ENCODE measurements at places on chromosomes 12 and 14.

DNA sequence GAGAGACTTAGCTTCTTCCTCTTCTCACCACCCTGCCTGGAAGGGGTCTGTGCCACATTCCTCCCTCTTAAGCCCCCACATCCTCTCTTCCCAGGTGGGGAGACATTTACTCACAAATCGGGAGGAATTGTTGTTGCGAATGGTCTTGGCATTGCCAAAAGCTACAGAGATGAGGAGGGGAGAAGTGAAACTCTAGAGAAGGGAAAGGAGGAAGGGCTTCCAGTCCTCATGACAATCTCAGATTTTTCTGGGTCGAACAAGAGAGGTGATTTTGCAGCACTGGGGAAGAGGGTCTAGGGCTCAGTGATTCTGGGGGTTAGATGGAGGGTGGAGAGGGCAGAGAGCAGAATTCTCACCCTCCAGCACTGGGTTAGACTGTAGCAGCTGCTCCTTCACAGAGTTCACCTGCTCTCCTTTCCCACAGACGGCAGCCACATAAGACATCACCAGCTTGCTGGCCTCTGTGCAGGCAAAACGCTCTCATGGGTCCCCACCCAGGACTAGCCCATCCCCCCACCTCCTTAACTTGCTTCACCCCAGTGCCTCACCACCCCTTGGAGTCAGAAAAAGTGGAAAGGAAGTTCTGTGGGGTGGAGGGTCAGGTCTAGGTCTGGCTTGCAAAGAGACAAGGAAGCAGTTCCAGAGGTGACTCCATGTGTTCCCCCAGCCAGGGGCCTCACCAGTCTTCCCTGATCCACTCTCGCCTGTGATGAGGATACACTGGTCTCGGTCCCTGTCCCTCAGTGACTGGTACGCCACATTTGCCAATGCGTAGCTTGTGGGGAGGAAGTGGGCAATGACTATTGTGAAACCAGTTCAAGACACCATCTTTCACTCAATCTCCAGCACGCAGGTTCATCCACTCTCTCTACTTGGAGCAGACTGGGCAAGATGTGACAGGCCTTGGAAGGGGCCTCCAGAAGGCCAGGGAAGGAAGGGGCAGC is 2.7 kb downstream of the MYO1A start:
- DNase-seq, result no peak

GRCh38 chr14:92988786-92989755 is 66.1 kb downstream of the CHGA start:
- no peak for DNase-seq

GRCh38 chr12:57737467-57738460 is 778 bp downstream of the AGAP2 start:
- DNase-seq, result no peak

DNA sequence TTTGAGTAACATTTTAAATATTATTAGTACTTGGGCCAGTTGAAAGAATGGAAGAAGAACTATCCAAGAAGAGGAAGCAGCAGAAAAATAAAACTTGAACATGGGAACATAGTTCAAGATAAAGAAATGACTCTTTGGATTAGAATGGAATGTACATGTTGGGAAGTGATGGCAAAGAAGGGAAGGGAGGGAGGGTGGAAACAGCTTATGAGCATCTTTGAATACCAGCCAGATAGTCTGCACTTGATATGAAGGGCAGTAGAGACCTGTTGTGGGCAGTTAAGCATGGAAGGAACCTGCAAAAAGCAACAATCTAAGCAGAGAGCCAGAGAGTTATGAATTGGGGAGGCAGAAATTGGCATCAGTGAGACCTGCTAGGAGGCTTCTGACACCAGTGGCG is 10.0 kb upstream of the IL22 start:
- DNase-seq, result no peak

- DNase-seq, result no peak
Measured at GRCh38 chr12:123571343-123571813, 13.0 kb upstream of the TMED2 start.

GRCh38 chr14:89507521-89507920 is 90.5 kb upstream of the FOXN3 start:
- no peak for DNase-seq

DNA sequence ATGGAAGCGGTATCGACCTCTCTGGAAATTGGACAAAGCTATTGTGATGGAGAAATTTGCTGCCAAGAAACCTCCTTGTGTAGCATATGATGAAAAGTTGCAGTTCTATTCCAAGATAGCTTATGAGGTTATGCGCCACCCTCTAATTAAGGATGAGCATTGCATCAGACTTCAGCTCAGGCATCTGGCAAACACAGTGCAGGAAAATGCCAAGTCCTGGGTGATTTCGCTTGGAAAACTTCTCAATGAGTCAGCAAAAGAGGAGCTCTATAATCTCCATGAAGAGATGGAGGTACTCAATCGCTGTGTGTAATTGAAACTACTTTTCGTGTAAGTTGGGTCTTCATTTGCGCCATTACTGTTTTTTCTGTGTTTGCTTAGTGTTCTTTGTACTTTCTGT is 51.2 kb downstream of the DNAH10 start:
- DNase-seq, result no peak

GRCh38 chr12:4615667-4616066 is 33.2 kb downstream of the AKAP3 start:
- no peak for DNase-seq

DNA sequence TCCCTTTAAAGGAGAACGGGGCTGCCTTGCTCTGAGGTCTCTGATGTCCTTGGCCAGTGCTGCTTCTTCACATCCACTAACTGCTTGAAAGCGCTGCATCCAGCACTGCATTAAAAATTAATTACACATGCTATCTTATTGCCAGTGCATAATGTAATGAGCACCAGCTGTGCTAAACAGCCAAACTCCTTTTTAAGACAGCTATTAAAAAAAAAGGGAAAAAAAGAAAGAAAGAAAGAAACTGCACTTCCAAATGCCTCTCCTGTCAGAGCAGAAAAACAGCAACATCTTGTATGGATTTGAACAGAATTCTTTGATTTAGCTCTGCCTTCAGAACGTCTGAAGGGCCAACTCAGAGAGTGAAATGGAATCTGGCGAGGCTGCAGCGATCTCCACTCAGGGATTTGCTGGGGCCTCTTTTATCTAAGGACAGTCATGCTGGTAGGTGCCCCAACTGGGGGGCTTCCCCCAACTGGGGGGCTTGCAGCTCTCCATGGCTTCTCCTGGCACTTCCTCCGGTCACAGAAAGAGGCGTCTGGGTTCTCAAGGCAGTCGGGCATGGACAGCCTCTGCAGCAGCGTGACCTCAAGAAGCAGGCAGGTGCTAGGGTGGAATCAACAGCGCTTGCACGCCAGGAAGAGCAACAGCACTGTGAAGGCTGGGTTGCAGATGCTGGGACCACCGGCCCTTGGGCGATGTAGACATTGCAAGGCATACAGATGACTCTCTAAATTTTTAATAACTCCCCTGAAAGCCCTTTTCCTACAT is 46.4 kb downstream of the BCL11B start:
- no peak for DNase-seq

GRCh38 chr12:25332143-25332542 is 81.4 kb upstream of the KRAS start:
- no peak for DNase-seq

- DNase-seq, result no peak
Measured at GRCh38 chr12:72957454-72957853, 685.3 kb downstream of the TRHDE start.

GRCh38 chr14:100841761-100842403 is 16.0 kb downstream of the MEG3 start:
- DNase-seq, result no peak

- no peak for DNase-seq
Measured at GRCh38 chr12:53289891-53290290, 5.5 kb upstream of the PFDN5 start.

- no peak for DNase-seq
Measured at GRCh38 chr12:52123487-52124186, 44.1 kb downstream of the SMIM41 start.

- DNase-seq, result no peak
Measured at GRCh38 chr12:40921563-40922163, 229.4 kb downstream of the CNTN1 start.

- DNase-seq, result no peak
Measured at GRCh38 chr12:105507311-105508038, 177.0 kb downstream of the C12orf75 start.

DNA sequence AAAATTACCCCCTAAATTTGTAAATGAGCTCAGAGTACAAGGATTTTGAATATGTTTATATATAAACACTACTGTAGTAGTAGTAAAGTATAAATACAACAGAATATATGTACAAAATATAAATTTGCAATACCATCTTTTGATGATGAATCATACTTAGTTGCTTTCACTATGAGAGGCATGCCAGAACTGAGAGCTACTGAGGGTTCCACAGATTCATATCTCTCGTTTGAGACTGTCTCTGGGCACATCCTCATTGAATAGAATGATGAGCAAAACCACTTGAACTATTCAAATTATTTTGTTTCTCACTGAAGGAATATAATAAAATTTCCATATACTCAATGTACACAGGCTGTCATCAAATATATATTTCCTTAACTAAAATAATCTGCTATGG is 417.6 kb downstream of the NAV3 start:
- DNase-seq, result no peak

DNA sequence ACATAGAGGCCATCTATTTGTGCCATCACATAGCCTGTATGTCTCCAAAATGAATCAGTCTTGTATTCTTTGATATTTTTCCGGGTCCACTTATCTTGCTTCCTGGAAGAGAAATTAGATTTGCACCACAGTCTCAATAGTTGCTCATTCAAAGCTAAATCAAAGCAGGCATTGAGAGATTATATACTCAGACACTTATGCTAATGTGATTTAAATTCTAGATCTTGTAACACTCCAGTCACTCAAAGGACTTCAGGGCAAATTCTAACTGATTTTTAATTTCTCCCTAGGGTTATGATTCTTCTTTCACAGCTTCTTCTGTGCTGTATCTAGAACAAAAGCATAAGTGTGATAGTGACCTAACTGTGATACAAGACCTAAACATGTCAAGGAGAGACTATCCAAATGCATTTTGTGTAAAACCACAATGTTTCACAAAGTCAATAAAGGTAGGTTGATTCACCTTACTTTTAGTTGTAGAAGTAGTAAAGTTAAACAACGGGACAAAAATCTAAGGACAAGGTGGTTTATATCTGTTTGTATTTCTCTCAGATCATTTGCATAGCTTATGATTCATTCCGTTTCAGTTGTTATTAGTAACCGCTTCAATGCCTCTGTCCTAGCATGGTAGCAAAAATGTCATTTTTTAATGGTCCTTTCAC is 26.8 kb downstream of the PLBD1 start:
- no peak for DNase-seq

GRCh38 chr12:96402061-96402460 is 1.8 kb upstream of the CDK17 start:
- no peak for DNase-seq

GRCh38 chr12:14630793-14631192 is 63.1 kb upstream of the PLBD1 start:
- DNase-seq, result no peak

- no peak for DNase-seq
Measured at GRCh38 chr14:37615582-37616289, 20.3 kb downstream of the TTC6 start.

Data from activated CD4-positive, alpha-beta T cell treated with anti-CD3 and anti-CD28 coated beads for 1 hour (primary cell).